ENCODE measurements at places on chromosomes 13 and 19.

DNA sequence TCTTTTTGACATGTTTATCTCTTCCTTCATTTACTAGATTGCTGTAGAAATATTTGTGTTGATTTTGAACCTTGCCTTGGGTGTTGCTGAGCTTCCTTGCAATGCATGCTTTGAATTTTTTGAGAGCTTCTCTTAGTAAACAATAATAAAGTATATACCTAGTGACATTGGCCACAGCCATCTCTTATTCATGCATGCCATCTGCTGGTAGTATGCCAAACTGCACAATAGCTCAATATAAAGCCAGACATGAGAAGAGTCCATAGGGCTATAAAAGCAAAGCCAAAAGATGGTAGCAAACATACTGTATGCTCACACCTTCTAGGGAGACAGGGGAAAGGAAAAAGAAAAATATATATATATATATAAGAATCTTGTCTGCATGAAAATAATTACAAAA, 18.9 kb upstream of the ZSCAN5A start:
- no peak for DNase-seq

DNA sequence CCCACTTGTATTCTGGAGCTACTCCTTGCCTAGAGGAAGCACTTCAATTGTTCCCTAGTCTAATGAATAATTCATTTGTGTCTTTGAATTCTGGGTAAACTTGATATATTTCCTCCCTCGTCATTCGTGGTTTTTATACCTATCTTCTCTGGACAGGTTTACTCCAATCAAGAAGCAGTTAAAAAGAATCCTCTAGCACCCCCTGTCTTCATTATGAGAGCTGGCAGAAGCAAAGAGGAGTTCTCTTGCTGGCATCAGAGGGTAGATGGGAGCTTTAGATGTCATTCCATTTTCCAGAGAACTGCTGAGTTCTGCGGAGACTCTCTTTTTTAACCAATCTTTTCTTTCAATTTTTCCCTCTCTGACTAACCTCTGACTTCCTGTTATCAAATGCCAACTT, 627.7 kb downstream of the FGF9 start:
- no peak for DNase-seq

DNA sequence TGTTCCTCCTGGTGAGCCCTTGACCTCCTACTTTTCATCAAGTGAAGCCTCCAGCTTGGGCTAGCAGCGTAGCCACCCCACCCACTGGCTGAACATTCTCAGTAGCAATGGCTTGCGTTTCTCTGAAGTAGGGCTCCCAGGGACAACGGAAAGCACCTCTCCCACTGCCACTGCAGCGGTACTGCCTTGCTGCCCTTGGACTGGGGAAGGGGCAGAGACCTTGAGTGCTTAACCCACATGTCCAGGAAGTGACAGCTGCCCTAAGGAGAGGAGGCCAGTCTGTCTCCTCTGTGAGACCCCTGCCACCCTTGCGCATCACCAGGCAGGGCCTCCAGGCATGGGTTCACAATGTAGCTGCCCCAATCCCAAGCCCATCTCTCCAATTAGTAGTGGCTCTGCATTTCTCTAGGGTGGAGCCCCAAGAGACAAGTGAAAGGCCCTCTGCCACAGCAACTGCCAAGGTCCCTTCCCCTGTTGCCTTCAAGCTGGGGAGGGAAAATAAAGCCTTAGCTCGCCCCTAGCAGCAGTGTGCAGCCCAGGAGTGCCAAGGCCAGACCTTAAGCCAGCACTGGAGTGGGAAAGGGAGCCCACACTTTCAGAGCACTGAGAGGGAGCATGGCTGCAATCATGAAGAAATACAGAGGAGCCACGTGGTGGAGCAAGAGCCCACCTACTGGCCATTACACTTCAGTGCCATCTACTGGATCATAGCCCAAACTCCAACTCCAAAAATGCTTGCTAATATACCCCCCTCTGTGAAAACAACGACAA, 175.9 kb upstream of the TRPC4 start:
- DNase-seq: no peak

- DNase-seq: no peak
These were observed 297.0 kb downstream of the RBM26 start for GRCh38 chr13:79108914-79109643.

- DNase-seq: no peak
These were observed 361.6 kb downstream of the RBM26 start for GRCh38 chr13:79044415-79044814.

DNA sequence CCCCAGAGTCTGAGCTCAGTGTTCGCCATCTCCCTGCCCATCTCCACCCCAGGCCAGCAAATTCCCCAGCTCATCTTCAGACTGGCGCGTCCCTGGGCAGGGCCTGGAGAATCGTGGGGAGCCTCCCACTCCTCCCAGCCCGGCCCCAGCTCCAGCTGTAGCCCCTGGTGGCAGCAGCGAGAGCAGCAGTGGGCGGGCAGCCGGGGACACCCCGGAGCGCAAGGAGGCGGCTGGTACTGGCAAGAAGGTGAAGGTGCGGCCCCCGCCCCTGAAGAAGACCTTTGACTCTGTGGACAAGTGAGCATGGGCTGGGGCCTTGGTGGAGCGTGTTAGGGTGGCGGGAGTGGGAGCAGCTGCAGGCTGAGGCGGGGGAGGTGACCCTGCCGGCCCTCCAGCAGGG, 8.4 kb upstream of the PRR19 start:
- DNase-seq: no peak

- DNase-seq: no peak
These were observed 2130.9 kb upstream of the PCDH20 start for GRCh38 chr13:63546524-63546923.

GRCh38 chr19:46925548-46925950, 64.8 kb downstream of the ARHGAP35 start:
- DNase-seq: no peak

Measured in CD4-positive, alpha-beta T cell (primary cell).